ENCODE measurements at places on chromosomes 2 and 18. TPM values are rescaled to one million over a fixed set of nuclear protein-coding genes. Genes with fewer than 3 reads are reported as not detected.

GRCh38 chr2:208352644-208353567 lies 53.7 kb upstream of the PTH2R start:
- no peak for DNase-seq

C2orf78 gene
- not detected for total RNA-seq

CD8B gene
- total RNA-seq, result 1.5 TPM

PLEKHB2 gene
- 171 TPM for total RNA-seq

GRCh38 chr2:28632791-28633190 lies 118.8 kb upstream of the PPP1CB start:
- DNase-seq, result no peak

DNA sequence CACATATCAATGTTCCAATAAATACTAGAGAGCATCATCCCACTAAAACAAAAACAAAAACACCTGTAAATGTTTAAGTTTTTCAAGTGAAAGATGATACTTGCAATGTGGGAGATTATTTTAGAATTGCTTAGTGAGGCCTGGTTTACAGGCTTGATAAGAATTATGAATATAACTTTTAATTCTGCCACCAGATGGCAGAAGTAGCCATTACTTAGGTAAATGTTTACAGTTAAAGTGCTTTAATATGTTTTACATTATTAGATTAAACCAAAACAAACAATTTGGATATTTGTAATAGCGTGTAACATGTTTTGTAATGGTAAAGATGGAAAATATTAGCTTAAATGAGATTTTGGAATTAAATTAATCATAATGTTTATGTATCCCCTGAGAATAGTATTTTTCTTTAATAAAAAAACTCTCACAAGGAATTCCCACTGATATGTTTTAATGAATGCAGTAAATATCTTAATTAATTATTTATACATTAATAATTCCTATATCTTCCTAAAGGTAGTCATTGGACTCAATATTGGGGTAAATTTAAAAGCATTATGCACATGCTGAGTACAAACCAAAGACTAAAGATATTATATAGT lies 522.0 kb downstream of the SPAG16 start:
- peak; percentile 13 for DNase-seq

GRCh38 chr2:56732946-56733345 lies 549.2 kb downstream of the CCDC85A start:
- DNase-seq, result peak; percentile 87

GRCh38 chr18:28736223-28736622 lies 559.3 kb upstream of the CDH2 start:
- DNase-seq, result no peak
